Posterior cingulate gyrus (tissue), 11 donors: ENCODE measurements at places on chromosomes 7 and 10.

DNA sequence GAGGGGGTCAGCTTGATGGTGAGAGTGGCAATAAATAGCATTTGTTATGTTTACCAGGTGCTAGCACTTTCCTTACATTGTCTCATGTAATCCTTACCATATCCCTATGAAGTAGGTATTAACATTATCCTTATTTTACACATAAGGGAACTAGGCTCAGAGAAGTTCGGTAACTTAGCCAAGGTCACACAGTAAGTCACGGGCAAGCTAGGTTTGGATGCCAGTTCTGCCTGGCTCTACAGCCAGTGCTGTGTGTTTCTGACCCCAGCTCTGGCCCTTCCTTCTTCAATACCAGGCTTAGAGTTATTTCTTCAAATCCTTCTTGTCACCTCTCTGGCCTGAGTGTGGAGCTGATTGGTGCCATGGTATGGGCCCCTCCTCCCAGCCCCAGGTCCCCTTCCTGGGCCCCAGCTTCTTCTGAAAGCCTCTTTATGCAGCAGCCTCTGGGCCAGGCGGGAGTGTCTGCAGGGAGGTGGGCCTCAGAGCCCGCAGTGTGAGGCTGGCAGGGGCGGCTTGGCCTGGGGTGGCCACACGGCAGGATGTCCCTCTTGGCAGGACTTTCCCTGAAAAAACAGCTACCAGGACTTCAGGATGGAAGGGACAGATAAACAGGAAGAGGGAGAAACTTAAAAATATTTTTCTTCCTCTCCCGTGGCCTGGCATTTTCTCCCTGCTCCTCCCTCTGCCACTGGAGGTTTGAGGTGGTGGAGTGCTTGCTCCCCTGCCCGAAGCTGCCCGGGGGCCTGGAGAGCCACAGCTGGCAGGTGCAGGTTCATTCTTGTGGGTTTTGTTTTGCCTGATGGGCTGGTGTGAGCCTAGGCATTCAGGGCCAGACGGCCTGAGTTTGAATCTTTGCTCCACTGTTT lies 20.6 kb downstream of the PALD1 start:
- DNase-seq, result no peak

DNA sequence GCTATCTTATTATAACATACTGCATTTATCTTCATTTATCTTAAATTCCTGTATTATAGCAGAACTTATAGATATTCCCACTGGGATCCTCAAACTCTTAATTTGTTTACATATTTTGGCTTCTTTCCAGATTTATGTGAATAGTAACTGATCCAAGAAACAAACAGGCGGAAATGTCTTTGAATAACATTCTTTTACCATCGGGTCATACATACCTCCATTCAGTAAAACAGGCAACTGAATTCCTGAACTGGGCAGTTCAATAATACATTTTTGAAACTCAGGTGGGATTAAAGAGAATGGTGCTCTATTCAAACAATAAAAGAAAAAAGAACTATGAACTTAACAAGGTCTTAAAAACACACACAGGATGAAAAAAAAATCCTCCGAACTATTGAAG lies 337.4 kb downstream of the CRPPA start:
- no peak for DNase-seq

GRCh38 chr10:67837541-67838314 lies at the start of gene DNAJC12:
Gene DNAJC12, minus strand, starts transcription at chr10:67838188. Its CDS starts 177 bp downstream, at chr10:67838011.
- DNase-seq, result no peak

- DNase-seq, result no peak
These were observed 398.0 kb downstream of the NXPH1 start for GRCh38 chr7:8831376-8831775.

- DNase-seq, result no peak
These were observed 159.5 kb upstream of the AGR3 start for GRCh38 chr7:17041324-17041723.
